A673 (cell line): ENCODE measurements at places on chromosomes 7 and 10.
A peak's percentile ranks its signal among the peaks of the same experiment; 100 is the strongest.

- H3K4me3 ChIP-seq: no peak overlapping the region
- H3K4me1 ChIP-seq: no peaks in the 10 kb centered on the region
- no peaks in the 10 kb centered on the region for H3K27me3 ChIP-seq
- no peak for DNase-seq
These were observed 178.0 kb upstream of the MBL2 start for GRCh38 chr10:52950578-52950977.

DNA sequence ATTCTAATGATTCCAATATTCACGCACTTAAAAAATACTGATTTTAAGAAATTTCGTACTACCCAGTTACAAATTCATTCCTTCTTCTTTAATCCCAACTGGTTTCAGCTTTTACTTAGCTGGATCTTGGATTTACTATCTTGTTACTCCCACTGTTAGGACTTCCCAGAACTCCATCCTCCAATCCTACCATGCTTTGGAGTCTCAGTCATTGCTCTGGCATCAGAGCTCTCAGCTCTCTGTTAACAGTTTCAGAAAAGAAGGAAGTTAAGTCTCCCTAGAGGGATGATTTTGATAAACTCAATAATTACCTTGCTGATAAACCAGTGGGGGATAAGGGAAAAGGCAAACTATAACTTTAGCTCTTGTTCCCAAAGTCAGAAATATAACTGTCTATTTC, 9.5 kb downstream of the PPA1 start:
- DNase-seq: no peak
- H3K4me3 ChIP-seq: no peak overlapping the region
- H3K27ac ChIP-seq: no peak overlapping the region
- H3K36me3 ChIP-seq: peaks cover 35% of the 10 kb centered on the region

DNA sequence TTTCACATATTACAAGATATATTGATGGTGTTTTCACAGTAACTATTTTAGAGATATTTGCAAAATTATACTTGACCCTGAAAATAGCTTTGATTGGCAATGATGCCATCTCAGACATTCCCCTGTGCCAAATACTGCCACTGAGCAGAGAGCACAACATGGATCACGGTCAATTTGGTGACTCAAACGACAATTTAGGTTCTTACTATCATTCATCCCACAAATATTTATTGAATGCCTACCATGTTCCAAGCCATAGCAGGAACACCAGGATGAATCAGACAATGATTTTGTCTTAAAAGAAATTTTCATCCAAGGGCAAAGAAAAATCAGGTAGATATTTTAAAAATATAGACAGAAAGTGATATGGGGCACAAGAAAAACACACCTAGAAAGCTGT, 153.2 kb upstream of the ADO start:
- no peaks in the 10 kb centered on the region for H3K4me1 ChIP-seq
- no peak for DNase-seq
- no peak overlapping the region for H3K4me3 ChIP-seq
- H3K27ac ChIP-seq: no peak overlapping the region
- no peaks in the 10 kb centered on the region for H3K27me3 ChIP-seq
- H3K36me3 ChIP-seq: no peaks in the 10 kb centered on the region

DNA sequence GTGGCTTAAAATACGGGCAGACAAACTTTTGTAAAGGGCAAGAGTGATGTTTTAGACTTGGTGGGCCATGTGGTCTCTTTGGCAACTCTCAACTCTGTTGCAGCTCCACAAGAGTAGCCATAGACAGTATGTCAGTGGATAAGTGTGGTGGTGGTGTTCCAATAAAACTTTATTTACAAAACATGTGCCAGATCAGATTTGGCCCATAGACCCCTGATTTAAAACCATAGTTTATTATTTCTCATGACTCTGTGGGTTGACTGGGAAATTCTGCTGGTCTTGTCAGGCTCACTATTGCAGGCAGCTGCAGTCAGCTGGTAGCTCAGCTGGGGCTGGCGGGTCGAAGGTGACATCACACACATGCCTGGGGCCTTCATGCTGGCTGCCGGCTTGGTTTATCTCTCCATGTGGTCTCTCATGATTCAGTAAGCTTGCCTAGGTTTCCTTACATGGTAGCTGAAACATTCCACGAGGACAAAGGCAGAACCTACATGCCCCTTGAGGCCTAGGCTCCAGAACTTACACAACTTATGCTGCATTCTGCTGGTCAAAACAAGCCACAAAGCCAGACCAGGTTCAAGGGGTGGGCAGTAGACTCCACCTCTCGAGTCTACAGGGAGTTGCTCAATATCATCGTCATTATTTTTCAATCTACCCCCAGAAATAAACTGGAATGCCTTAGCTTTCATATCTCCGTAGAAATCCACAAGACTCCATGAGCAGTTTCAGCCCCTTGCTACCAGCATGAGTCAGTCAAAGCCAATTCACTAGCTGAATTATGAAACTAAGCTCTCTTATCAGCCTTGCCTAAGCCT, 245.7 kb downstream of the WDR11 start:
- no peaks in the 10 kb centered on the region for H3K36me3 ChIP-seq
- DNase-seq: peak; percentile 6
- no peaks in the 10 kb centered on the region for H3K4me1 ChIP-seq
- no peak overlapping the region for H3K27ac ChIP-seq
- H3K4me3 ChIP-seq: no peak overlapping the region

DNA sequence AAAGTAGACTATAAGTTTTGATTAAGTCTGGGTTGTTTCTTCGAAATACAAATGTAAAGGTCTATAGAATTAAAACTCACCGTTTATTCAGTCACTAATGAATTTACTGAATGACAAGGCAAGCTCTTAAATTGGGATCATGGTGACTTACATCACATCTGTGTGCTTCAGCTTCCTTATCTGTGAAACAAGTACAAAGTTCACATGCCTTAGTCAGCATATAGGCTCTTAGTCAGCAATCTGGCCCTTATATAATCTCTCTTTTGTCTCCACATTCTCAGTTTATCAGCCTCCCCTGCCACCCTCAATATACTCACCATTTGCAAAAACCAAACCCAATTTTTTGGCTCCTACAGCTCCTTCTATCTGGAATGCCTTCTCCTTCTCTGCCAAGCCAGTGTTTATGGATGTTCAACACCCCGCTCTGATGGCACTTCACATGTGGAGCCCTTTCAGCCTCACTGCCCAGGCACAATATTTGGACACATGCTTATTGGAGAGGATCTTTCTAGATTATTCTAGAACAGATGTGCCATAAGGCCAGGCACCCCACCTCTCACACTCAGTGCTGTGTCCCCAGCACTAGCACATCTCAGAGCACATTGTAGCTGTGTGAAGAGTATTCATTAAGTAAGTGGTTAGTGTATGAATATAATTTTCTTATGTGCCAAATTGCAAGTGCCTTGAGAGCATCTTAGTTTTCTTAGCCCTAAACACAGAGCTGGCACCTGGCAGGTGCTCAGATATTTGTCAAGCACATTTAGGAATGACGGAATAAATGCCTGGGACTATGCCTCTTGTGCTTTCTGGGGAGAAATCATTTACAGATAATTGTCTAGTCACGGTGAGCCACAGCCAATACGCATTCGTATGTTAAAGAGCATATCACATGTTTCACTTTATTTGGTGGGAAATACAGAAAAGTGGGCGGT, 9.8 kb upstream of the LAMB1 start:
- no peak for DNase-seq
- H3K36me3 ChIP-seq: no peaks in the 10 kb centered on the region
- no peak overlapping the region for H3K27ac ChIP-seq
- no peak overlapping the region for H3K4me3 ChIP-seq
- peaks cover 29% of the 10 kb centered on the region for H3K4me1 ChIP-seq
- no peaks in the 10 kb centered on the region for H3K27me3 ChIP-seq

DNA sequence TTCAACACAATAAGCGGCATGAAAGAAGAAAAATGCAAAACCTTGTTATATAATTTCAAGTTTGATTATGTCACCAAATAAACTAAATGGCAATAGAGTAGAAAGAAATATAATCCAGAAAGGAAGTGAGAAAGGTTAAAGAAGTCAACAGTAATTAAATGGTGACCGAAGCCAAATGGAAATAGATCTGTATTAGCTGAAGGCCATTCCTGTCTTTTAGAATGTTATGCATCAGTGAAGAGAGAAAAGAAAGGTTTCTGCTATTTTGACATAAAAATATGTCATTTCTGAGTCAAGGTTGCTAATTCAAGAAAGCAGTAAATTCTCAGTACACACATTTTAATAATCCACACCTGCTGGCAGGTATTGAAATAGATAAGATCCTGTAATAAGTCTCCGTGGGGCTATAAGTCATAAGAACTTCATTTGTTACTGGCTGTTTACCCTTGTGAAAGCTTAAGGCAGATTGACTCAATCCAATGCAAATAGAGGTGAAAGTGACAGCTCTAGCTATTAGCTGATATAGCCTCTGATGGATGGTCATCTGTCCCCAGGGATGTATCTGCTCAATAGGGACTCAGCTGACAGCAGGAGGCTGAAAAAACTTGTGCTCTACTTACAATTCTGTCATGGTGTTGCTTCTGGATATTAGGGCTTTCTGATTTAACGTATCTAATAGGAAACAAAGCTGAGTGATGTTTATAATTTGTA, 152.1 kb downstream of the FZD1 start:
- DNase-seq: no peak
- H3K4me3 ChIP-seq: no peak overlapping the region
- H3K4me1 ChIP-seq: peaks cover 5% of the 10 kb centered on the region
- no peaks in the 10 kb centered on the region for H3K27me3 ChIP-seq

GRCh38 chr7:138396251-138397070, 63.6 kb upstream of the TRIM24 start:
- H3K4me1 ChIP-seq: no peaks in the 10 kb centered on the region
- H3K36me3 ChIP-seq: no peaks in the 10 kb centered on the region
- no peak overlapping the region for H3K4me3 ChIP-seq
- DNase-seq: no peak
- H3K27me3 ChIP-seq: no peaks in the 10 kb centered on the region

GRCh38 chr7:139893461-139893860, 64.4 kb downstream of the TBXAS1 start:
- no peaks in the 10 kb centered on the region for H3K27me3 ChIP-seq
- no peaks in the 10 kb centered on the region for H3K36me3 ChIP-seq
- H3K27ac ChIP-seq: no peak overlapping the region
- H3K4me1 ChIP-seq: no peaks in the 10 kb centered on the region

DNA sequence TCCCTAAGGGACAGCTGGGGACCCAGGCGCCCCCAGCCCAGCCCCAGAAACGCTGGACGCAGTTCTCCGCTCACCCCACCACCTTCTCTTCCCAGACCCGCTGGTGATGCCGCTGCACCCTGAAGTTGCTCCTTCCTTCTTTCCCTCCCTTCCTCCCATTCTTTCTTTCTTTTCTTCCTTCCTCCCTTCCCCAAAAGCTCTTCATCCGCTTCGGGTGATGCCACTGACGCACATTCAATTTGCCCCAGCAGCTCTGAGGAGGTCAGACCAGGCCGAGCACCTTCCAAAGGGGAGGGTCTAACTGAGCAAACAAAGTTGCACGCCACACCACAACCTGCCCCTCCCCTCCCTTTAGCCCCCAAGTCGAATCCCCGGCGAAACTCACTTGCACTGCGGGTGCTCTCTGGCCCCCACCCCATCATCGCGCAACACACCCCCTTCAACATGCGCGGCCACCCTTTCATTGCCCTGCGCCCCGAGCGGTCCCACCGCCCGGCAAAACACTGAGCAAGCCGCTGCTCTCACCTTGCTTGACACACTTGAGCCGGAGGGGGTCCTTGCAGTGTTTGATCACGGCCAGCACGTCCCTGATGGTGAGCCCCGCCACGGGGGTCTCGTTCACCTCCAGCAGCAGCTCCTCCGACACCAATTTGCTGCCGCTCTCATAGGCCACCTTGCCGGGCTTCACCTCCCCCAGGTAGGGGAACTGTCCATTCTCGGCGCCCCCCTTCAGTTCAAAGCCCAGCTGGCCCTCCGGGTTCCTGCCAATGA, 787 bp downstream of the MAGI2 start:
- H3K4me1 ChIP-seq: no peaks in the 10 kb centered on the region
- H3K27me3 ChIP-seq: peaks cover 93% of the 10 kb centered on the region
- H3K36me3 ChIP-seq: no peaks in the 10 kb centered on the region
- no peak for DNase-seq
- peak overlapping the region; percentile 39 for H3K4me3 ChIP-seq
- H3K27ac ChIP-seq: no peak overlapping the region

- H3K36me3 ChIP-seq: no peaks in the 10 kb centered on the region
- no peaks in the 10 kb centered on the region for H3K27me3 ChIP-seq
- H3K4me1 ChIP-seq: no peaks in the 10 kb centered on the region
- peak; percentile 37 for DNase-seq
- no peak overlapping the region for H3K4me3 ChIP-seq
- no peak overlapping the region for H3K27ac ChIP-seq
These were observed 3.1 kb upstream of the ABCA13 start for GRCh38 chr7:48168159-48168558.
